ENCODE measurements at places on chromosomes 3 and 15.

DNA sequence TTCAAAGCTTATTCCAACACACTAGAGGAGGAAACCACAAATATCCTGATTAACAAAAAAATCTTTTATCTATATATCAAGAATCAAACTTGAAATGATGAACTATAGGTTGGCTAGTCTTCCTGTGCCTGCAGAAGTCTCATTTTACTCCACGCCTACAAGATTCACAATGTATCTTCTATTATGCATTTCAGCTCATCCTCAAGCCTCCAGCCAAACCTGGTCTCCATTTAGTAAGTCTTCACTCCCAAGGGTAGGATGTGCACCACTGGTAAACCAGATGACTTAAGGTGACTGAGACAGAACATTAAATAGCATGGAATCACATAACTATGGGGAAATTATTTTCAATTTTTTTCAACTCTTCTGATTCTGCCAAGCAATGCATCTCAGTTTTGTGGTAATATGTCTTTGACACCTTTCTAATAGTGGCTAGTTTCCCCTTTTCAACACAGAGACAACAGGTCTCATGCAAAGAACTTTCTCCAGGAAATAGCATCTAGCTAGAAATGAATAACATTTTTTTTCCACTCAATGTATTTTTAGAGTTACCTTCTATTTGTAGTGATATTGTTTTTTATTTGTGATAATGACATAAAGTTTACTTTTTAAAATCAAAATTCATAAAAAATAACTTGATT, 166.9 kb downstream of the TNIK start:
- DNase-seq, result no peak

DNA sequence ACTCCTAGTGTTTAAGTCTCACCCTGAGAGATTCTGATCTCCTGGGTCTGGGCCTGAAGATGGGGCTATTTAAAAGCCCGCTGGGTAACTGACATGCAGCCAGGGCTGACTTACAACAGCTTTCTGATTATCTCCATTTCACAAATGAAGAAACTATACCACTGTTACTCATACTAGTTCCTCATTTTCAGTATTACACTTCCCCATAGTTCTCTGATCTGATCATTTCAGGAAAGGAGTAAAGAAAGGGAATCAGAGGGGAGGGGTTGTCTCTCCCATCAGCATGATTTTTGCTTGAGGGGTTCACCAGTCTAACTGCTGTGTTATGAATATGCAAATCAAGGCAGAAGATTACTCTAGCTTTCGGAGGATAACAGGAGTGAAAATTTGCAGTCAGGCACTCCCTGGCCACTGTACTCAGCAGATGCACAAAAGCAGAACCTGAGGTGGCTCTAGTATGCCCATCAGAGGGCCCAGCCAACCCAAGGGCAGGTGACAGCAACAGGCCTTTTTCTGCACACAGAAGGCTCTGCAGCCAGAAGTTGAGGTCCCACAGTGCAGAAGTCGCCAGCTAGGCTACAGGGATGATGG, 59.4 kb downstream of the DAPK2 start:
- no peak for DNase-seq

GRCh38 chr3:64612082-64612860, 75.5 kb downstream of the ADAMTS9 start:
- no peak for DNase-seq

GRCh38 chr15:36596915-36597314, 17.5 kb downstream of the CDIN1 start:
- no peak for DNase-seq

- DNase-seq, result no peak
Observed at GRCh38 chr3:140597792-140598191, 80.1 kb upstream of the TRIM42 start.

DNA sequence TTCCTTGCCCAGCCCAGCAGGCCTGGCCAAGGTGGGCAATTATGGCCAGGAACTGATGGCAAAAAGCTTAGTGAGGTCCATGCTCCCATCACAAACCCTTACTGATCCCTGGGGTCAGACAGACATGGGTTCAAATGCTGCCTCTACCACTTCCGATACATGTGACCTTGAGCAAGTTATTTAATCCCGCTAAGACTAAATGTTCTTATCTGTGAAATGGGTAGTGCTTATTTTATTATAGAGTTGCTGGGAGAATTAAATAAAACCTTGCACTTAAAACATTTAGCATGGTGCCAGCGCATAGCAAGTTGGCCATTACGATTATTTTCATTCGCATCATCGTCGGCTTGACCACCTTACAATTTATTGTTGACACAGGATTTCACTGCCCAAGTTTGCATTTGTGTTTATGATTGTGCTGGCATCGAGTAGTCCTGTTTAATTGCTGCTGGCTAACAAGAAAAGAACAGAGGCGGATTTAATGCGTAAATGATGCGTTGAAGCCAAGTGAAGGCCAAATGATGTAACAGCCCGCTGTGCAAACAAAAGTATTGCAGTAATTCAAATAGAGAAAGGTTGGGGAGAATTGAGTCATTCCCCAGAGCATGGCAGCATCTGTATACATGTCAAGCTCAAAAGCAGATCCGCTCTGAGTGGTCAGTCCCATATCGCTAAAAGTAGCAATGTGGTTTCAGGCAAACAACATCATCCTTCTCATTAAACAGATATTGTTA, 7.3 kb upstream of the FURIN start:
- DNase-seq, result no peak

- no peak for DNase-seq
Observed at GRCh38 chr3:58071480-58071971, 63.3 kb downstream of the FLNB start.

- DNase-seq, result no peak
Observed at GRCh38 chr3:62439978-62440377, 66.6 kb upstream of the FEZF2 start.

DNA sequence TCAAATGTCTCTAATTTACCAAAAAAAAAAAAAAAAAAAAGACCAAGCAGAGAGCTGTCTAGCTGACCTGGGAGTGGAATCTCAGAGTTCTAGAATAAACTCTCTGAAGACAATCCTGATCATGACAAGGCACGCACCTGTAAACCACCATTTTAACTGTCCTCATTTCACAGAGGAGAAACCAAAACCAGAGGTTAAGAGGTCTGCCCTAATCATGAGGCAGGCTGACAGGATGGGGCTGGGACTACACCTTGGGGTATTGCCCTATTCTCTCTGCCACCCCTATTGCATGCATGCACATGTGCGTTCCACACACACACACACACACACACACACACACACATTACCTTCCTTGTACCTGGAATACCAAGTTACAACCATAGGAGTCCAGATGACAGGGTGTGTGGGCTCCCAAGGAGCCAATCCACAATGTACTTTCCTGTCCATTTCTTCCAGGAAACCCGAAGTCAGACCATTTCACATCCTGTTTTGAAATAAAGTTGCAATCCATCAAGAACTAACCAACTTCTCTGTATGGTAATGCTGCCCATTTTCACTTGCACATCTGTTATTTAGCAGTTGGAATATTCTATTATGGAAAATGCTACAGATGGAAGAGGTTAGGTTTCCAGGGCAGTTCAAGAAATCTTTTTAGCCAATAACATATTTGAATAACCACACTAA, 34.6 kb downstream of the HSPBAP1 start:
- no peak for DNase-seq

DNA sequence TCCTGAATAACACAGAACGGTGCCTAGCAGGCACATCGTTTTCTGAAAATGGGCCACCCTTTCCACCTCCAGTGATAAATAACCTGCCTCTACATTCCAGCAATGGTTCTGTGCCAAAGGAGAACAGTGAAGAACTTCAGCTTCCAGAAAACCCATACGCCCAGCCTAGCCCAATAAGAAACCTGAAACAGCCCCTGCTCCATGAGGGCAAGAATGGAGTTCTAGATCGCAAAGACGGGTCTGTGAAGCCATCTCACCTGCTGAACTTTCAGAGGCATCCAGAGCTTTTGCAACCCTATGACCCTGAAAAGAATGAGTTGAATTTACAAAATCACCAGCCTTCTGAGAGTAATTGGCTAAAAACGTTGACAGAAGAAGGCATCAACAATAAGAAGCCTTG, 61.9 kb downstream of the CGNL1 start:
- no peak for DNase-seq

DNA sequence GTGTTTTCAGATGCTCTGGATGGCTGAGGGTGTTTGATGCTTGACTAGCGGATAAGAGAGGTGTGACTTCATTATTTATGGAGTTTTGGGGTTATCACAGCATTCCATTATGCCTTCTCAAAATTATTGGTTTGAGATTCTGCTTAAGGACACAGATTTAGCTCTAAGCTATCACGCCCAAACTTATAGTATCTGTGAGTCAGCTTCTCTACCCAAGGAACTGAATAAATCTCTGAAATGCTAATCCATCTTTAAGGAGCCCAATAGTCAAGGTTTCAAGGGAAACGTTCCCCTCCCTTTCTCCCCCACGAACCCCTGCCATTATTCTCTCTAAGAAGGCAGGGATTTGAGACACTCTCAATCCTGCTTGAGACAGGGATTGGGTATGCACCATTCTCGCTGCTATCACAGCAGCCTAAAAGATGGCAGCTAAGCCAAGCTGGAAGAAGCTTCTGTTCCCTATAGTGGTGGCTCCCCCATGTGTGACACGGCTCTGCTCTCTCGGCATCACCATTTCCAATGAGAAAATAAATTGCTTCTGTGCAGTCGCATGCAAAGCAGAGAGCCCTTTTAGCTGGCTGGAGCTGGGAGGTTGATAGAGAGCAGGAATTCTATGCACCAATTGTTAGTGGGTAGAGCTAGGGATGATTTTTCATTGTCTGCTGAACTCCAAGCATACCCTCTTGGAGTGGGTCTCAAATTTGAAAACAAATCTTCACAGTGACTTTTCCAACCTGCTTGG, 151.1 kb downstream of the IL20RB start:
- DNase-seq, result no peak

GRCh38 chr15:93019090-93019489, 69.9 kb downstream of the RGMA start:
- DNase-seq, result no peak

DNA sequence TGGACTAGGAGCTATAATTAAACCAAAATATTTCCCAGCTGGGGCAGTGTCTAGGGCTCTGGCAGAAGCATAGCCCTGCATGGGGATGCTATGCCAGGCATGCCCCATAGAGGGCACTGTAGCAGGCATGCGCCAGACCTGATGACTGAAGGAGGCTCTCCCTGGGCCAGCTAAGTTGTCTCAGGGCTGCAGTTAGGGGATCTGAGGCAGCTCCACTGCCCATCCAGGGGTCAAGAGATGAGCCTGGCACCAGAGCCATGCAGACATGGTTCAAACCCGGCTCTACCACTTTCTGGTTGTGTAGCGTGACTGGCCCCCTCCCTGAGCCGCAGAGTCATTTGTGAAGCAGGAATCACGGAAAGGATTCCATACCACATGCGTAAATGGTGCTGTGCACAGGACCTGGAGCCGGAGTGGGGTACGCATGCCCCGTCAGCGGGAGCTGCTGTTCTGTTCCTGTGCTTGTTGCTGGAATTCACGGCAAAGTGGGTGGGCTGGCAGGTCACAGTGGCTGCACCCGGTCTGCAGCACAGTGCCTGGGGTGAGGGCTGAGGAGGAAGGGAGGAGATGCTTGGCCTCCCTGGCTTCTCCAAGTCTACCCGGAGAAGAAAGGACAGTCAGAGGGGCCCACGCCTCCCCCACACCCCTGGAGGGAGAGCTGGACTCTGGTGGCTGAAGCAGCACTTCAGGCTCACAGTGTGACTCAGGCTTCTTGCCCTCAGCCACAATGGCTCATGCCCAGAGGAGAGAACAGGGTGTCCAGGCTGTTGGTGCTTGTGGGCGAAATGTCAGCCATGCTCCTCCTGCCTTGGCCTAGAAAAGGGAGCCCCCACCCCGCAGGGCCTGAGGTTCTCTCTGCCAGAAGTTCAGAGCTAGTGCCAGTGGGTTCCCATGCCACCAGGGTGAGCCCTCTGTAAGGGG, 43.1 kb downstream of the DNASE1L3 start:
- no peak for DNase-seq

GRCh38 chr15:25905140-25905539, 42.0 kb upstream of the ATP10A start:
- DNase-seq, result no peak

GRCh38 chr3:29274667-29275066, 6.2 kb upstream of the RBMS3 start:
- DNase-seq, result no peak

- DNase-seq, result no peak
Observed at GRCh38 chr15:28006116-28006905, 92.8 kb downstream of the OCA2 start.

DNA sequence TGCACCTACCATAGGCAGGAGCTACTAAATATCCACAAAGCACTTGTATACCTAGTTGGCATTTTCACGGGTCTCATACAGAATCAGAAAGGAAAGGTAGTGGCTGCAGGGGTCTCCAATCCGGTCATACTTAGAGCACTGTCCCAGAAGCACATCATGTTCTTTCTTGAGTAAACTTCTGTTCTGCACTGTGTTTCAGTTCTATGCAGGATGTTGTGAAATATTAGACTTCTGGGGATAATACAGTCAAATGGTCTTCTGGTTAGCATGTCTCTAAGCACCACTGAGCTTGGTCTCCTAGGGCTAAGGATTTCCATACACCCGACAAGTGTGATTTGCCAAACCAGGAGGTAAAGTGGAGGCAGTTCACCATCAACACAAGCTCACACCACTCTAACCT, 27.9 kb downstream of the MINDY4B start:
- DNase-seq, result no peak

- no peak for DNase-seq
Observed at GRCh38 chr3:71416876-71417275, 166.7 kb downstream of the FOXP1 start.

DNA sequence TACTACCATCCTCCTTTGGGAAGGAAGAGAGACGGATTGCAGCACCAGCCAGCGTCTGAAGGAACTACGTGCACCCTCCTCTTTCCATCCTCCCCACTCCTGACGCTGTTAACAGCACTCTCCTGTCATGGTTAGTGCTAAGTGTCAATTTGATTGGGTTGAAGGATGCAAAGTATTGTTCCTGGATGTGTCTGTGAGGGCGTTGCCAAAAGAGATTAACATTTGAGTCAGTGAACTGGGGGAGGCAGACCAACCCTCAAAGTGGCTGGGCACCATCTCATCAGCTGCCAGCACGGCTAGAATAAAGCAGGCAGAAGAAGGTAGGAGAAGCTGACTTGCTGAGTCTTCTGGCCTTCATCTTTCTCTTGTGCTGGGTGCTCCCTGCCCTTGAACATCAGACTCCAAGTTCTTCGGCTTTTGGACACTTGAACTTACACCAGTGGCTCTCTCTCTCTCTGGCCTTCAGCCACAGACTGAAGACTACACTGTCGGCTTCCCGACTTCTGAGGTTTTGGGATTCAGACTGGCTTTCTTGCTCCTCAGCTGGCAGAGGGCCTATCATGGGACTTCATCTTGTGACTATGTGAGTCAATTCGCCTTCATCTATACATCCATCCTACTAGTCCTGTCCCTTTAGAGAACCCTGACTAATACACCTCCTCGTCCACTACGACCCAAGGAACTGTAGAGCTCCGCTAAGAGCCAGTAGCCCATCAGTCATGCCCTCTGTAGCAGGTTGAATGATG, 128.2 kb upstream of the HES1 start:
- DNase-seq, result no peak

- no peak for DNase-seq
Observed at GRCh38 chr3:13419505-13420044, 547 bp downstream of the NUP210 start.

Measured in smooth muscle cell of the brain vasculature (primary cell).